Hematopoietic multipotent progenitor cell treated with erythropoietin and hydrocortisone succinate and interleukin-3 and kit ligand, for 17 days (in vitro differentiated cells): ENCODE measurements at places on chromosomes 1 and 21.
A peak's percentile ranks its signal among the peaks of the same experiment; 100 is the strongest.

GRCh38 chr1:61368876-61369275 lies 286.5 kb downstream of the NFIA start:
- DNase-seq = no peak

- no peak for DNase-seq
Observed at GRCh38 chr21:27149034-27149433, 182.1 kb upstream of the ADAMTS5 start.

DNA sequence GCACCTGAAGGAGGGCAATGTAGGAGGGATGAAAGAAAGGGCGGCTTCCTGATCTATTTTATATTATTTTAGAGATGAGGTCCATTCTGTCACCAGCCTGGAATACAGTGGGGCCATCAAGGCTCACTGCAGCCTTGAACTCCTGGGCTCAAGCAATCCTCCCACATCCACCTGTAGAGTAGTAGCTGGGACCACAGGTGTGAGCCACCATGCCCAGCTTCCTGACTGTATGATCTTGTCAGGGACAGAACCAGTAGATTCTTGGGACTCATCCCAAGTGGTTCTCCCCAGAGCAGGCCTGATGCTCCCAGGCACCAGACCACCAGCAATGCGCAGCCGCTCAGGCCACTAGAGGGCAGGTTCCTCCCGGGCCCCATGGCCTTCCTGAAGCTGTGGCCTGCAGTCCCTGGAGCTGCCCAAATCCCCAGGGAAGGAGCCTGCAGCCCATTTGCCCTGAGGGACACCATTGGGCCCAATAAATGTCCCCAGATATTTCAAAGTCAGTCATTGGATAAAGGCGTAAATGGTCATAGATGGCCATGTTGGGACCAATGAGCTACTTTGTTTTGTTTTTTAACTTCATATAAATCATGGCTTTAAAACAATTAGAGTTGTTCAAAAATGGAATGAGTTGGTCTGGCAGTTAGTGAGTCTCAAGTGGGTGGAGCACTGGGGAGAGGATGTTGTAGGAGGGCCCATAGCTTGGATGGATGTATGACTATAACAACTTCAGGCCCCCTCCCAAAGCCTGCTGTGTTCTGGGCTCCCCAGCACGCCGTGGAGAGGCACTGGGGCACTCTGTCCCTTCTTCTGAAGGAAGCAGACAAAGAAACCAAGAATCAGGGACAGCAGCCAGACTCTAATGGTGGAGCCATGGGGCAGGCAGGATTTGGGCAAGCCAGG lies 44.7 kb upstream of the GOLT1A start:
- DNase-seq = no peak

- no peak for DNase-seq
Observed at GRCh38 chr1:54579337-54579781, 31.3 kb downstream of the ACOT11 start.

DNA sequence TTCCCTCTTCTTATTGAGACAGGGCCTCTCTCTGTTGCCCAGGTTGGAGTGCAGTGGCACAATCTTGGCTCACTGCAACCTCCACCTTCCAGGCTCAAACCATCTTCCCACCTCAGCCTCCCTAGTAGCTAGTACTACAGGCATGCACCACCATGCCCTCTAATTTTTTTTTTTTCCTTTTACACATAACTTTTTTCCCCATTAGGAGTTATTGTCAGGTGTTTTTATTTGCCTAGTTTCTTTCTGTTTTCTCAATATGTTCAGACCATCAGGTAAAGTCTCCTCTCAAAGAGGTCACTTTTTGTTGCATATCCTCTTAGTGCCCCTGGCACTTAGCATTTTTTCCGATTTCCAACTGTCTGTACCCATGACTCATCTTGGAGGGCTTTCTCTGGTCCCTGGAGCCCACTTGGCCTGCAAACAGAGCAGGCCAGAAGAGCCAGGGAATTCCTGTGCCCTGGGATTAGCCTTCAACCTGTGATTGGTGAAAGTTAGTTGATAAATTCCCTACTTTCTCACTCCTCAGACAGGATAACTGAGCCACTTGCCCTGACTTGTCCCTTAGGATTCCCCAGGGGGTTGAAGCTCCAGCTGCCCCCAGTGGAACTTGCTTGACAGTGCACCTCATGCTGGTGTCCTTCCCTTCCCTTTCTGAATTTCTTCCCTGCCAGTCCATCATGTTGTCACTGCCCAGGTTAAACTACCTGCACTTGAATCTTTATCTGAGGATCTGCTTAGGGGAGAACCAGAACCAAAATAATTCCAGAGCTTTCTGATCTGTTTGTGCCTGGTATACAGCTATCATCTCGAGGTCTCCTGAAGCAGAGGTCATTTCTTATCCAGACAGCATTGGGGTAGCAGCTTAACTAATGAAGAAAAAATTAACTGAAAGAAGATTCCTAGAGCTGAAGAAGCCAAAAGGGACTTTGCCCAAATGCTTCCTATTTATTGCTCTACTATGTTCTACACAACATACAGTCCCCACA lies 2.4 kb downstream of the NTPCR start:
- peak; percentile 28 for DNase-seq
